PC-3 (cell line): ENCODE measurements at places on chromosomes 13 and 19. TPM values are rescaled to one million over a fixed set of nuclear protein-coding genes. Genes with fewer than 3 reads are reported as not detected.

GRCh38 chr19:3142781-3143337 is 7.0 kb downstream of the GNA15 start:
- peak overlapping the region; percentile 97 for H3K27ac ChIP-seq
- no peak overlapping the region for H3K4me3 ChIP-seq
- DNase-seq: no peak
- H3K4me1 ChIP-seq: peaks cover 9% of the 10 kb centered on the region

Gene MAB21L1
- total RNA-seq: not detected in 2 replicates

Gene ADPRHL1
- total RNA-seq: 9.7 and 10.3 TPM in 2 replicates

GRCh38 chr19:50851620-50852019 is 3.1 kb upstream of the KLK3 start:
- no peak overlapping the region for H3K4me3 ChIP-seq
- H3K27ac ChIP-seq: no peak overlapping the region
- DNase-seq: no peak

GRCh38 chr19:39846678-39847486 is 703 bp upstream of the FBL start:
- H3K4me3 ChIP-seq: peak overlapping the region; percentile 99
- peaks cover 44% of the 10 kb centered on the region for H3K4me1 ChIP-seq
- H3K27ac ChIP-seq: 0 out of 2 replicates have a peak overlapping the region, but pooled peaks have one; percentile 7
- no peak for DNase-seq
- no peaks in the 10 kb centered on the region for H3K27me3 ChIP-seq

DNA sequence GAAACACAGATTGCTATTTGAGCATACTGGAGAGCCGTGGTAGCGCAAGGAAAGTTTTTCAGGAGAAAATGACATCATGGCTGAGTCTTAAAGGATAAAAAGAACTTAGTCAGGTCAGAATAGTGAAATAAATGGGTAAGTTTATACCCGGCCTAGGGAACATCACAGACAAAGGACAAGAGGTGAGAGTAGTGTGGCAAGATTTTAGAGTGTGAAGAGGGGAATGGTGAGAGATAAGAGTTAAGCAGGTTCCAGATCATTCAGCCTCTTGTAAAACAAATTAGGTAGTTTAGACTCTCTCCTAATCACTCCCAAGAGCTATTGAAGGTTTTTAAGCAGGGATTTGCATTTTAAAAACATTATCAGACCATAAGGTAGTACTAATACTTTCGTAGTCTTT is 116.0 kb upstream of the MAB21L1 start:
- no peak for DNase-seq
- no peak overlapping the region for H3K4me3 ChIP-seq
- H3K36me3 ChIP-seq: no peaks in the 10 kb centered on the region

DNA sequence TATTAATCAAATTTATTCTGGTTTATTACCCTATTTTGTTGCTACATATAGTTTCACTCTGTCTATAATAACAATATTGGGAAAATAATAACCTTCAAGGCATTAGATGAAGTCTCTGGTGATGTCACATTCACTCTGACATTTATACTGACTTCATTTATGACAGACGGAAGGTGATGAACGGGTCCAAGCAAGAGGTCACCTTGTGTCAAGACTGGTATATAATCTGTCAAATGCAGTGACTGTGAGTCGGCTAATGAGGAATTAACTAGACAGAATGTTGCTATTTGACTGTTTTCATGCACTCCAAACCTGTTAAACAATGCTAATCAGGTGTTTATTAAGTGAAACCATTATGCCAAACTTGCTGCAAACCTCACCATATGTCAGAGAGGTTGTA is 800.5 kb upstream of the KLHL1 start:
- no peaks in the 10 kb centered on the region for H3K4me1 ChIP-seq
- no peaks in the 10 kb centered on the region for H3K36me3 ChIP-seq
- H3K27me3 ChIP-seq: no peaks in the 10 kb centered on the region
- no peak overlapping the region for H3K27ac ChIP-seq
- no peak overlapping the region for H3K4me3 ChIP-seq
- DNase-seq: no peak

Gene LCP1
- total RNA-seq: 133 and 143 TPM in 2 replicates

DNA sequence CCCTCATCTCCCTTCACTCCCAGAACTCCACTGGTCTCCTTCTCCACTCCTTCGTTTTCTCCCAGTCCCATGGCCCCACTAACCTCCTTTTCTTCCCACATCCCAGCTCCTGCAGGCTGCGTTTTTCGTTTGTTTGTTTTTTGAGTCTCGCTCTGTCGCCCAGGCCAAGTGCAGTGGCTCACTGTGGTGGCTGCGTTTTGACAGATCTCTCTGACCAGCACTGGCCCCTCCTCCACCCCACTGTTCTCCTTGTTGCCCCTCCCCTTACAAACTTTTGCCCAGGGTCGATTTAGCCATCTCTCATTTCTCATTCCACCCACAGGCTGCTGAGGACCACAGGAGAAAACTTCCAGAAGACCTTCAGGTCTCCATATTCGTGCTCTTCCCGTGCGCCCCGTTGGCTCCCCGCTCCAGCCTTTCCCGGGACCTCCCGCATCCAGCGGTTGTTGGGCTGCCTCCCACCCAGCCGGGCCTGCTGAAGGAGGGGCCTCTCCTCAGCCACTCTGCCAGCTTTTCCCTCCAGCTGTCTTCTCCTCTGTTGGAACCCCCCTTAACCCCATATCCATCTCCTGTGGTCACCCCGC is 40.6 kb upstream of the GJB6 start:
- no peaks in the 10 kb centered on the region for H3K27me3 ChIP-seq
- DNase-seq: no peak
- H3K36me3 ChIP-seq: no peaks in the 10 kb centered on the region
- no peak overlapping the region for H3K27ac ChIP-seq

Gene LYPD4
- not detected in 2 replicates for total RNA-seq

Gene ZNF320
- total RNA-seq: 7.7 and 10.6 TPM in 2 replicates

GRCh38 chr13:39684531-39685137 is 29.2 kb downstream of the COG6 start:
- peak; percentile 54 for DNase-seq
- H3K36me3 ChIP-seq: no peaks in the 10 kb centered on the region
- no peak overlapping the region for H3K4me3 ChIP-seq
- H3K27ac ChIP-seq: no peak overlapping the region

DNA sequence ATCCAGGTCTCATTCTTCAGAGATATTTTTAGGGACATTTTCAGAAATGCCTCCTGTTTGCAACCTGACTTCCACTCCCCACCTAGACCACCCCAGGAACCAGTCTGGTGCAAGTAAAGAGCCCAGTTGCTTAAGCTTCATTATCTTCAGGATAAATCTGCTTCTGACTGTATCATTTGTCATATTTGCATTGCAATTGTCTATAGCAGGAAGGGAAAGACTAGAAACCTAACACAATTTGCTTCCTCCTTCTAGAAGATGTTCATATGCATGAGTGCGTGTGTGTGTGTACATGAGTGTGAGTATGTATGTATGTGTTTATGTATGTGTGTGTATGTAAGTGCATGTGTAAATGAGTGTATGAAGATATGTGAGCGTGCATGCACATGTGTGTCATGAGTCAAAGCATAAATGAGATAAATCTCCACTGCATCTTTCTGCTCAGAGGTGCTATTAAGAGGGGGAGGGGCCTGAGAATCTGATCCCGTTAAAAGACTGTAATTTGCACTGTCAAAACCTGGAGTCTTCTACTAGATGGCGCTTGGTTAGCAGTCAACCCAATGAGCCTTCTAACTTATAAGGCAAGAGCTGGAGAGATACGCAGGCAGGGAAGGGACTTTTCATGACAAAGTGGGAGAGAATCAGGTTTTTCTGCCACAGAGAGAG is 178.8 kb upstream of the KL start:
- no peak overlapping the region for H3K4me3 ChIP-seq
- peaks cover 2% of the 10 kb centered on the region; the same call in 1 of the 2 replicates for H3K36me3 ChIP-seq
- peaks cover 20% of the 10 kb centered on the region for H3K4me1 ChIP-seq
- peak; percentile 56 for DNase-seq
- peak overlapping the region; percentile 68 for H3K27ac ChIP-seq

DNA sequence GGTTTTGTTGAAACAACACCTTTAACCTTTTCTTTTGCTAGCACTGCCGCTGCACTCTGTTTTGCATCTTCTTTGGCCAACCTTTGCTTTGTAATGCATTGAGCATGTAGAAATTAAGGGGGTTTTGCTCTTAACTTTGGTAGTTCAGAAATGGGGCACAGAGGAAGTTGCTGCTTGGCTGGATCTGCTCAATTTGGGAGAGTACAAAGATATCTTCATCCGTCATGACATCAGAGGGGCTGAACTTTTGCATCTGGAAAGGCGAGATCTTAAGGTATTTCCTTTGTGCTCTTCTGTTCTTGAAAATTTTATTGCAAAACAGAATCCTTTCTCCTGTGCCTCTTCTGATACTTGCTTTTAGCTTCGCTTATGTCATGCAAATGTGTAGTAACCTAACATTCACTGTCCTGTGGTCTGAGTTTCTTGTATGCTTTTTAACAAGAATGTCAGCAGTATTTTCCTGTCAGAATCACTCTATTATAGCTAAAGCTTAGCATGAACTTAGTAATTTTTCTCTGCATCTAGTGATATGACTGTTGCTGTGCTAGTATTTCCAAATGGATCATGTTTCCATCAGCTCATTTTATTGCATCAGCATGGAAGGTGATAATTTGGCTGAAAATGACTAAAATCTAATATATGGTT is 50.7 kb upstream of the AKAP11 start:
- no peak overlapping the region for H3K4me3 ChIP-seq
- no peak for DNase-seq
- no peaks in the 10 kb centered on the region for H3K27me3 ChIP-seq
